ENCODE measurements at places on chromosomes 16 and 17. TPM values are rescaled to one million over a fixed set of nuclear protein-coding genes. Genes with fewer than 3 reads are reported as not detected.

The CHAD gene
- total RNA-seq = not detected

The ZSCAN10 gene
- total RNA-seq = not detected

The CXCL16 gene
- 96.1 TPM for total RNA-seq

The GAS7 gene
- 3.4 TPM for total RNA-seq

The CASKIN1 gene
- total RNA-seq = 0.07 TPM

The TEKT1 gene
- total RNA-seq = not detected

The NPIPA3 gene
- 1.0 TPM for total RNA-seq

The REXO5 gene
- 2.7 TPM for total RNA-seq
